ENCODE measurements at places on chromosomes 1 and 21. TPM values are rescaled to one million over a fixed set of nuclear protein-coding genes. Genes with fewer than 3 reads are reported as not detected.
A peak's percentile ranks its signal among the peaks of the same experiment; 100 is the strongest.

DNA sequence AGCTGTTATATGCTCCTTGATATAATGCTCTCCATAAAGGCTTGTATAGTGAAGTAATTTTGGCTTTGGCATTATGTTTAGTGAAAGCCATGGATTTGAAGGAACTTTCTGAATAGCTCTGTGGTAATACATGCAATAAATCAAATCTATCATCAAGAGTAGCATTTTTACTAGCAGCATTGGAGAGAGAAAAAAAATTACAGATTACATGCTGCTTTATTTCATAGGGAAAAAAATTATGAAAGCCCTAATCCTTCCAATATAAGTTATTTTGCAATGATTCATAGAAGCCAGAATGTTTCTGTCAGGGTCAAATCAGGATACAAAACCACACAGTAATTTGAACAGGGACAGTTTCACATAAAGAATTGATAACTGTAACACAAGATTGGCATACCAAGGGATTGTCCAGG, 250.0 kb downstream of the SPATA17 start:
- DNase-seq = no peak

DNA sequence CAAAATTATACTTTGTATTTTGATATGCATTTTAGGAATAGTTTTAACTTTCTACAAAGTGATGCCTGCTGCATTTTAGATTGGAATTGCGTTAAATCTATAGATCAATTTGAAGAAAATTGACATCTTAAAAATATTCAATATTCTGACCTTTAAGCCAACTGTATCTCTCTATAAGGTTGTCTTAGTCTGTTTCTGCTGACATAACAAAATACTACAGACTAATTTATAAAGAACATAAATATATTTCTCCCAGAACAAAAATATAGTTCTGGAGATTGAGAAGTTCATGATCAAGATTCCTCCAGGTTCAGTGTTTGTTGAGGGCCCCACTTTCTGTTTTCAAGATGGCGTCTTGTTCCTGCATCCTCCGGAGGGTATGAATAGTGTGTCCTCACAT, 73.6 kb upstream of the NEGR1 start:
- no peak for DNase-seq

DNA sequence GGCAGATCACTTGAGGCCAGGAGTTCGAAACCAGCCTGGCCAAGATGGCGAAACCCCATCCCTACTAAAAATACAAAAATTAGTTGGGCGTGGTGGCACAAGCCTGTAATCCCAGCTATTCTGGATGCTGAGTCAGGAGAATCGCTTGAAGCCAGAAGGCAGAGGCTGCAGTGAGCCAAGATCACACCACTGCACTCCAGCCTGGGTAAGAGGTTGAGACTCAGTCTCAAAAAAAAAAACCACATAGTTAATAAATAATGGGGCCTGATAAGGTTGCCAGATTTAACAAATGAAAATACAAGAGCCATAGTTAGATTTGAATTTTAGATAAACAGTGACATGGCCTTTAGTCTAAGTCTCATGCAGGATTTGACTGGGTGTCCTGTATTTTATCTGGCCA, 175.7 kb downstream of the ZZZ3 start:
- DNase-seq = no peak

DNA sequence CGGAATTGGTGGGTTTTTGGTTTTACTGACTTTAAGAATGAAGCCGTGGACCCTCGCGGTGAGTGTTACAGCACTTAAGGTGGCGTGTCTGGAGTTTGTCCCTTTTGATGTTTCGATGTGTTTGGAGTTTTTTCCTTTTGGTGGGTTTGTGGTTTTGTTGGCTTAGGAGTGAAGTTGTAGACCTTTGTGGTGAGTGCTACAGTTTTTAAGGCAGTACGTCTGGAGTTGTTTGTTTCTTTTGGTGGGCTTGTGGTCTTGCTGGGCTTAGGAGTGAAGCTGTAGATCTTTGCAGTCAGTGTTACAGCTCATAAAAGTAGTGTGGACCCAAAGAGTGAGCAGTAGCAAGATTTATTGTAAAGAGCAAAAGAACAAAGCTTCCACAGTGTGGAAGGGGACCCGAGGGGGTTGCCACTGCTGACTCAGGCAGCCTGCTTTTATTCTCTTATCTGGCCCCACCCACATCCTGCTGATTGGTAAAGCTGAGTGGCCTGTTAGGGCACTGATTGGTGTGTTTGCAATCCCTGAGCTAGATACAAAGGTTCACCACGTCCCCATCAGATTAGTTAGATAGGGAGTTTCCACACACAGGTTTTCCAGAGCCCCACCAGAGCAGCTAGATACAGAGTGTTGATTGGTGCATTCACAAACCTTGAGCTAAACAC, 20.9 kb downstream of the HENMT1 start:
- DNase-seq = peak; percentile 25

- DNase-seq = no peak
Measured at GRCh38 chr1:84771895-84772294, 81.6 kb upstream of the SSX2IP start.

GRCh38 chr1:85607126-85607920, 26.8 kb downstream of the CCN1 start:
- DNase-seq = no peak

DNA sequence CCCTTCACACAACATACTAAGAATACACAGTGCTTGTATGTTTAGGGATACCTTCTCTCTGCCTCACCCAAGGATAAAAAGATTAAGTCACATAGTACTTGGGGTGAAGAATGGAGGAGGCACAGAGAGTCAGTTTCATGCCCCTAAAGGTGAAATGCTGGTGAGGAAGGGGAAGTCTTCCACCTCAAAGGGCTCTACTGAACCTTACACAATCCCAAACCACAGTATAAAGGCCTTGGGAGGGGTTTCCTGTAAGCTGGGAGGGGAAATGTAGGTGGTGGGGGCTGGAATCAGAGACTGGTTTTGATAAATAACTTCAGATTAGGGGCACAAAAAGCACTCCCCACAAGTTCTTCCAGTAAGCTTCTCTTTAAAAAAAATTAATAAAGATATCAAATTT, 3.5 kb downstream of the MINDY1 start:
- no peak for DNase-seq

DNA sequence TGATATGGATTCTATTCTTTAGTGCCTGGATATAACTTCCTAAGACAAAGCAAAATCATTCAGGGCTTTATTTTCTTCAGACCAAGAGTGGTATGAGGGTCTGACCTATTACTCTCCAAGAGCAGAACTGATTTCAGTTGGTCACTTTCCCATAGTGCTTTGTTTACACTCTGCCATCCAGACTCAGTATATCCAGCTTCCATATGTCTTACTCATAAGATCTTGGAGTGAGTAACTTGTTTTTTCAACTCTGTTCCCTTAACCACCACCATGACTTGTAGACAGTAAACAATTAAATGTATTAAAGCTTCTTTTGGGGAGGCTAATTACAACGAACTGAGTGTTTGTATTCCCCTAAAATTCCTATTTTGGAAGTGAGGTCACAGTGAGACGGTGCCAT, 83.4 kb downstream of the USP24 start:
- DNase-seq = no peak

- DNase-seq = no peak
Measured at GRCh38 chr1:235021815-235022214, 106.8 kb downstream of the TOMM20 start.

GRCh38 chr1:159663552-159663951, 50.8 kb downstream of the CRP start:
- no peak for DNase-seq

- no peak for DNase-seq
Measured at GRCh38 chr1:162165528-162165927, 96.0 kb downstream of the NOS1AP start.

DNA sequence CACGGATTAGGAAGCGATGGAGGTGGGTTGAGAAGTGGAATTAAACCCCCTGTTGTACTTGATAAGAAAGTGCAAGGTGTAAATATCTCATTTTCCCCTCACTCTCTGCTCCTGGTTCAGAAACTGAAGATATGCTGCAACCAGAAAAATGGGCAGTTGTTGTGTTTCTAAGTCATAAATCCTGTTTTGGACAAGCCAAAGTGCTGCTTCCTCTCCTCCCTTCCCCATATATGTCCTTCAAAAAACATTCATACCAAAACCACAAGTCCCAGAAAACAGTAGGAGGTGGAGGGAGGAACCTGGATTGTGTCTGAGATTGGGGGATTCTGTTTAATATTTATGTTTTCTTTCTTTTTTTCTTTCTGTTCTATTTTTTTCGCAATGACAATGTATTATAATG, 13.6 kb upstream of the ZNF362 start:
- DNase-seq = no peak

DNA sequence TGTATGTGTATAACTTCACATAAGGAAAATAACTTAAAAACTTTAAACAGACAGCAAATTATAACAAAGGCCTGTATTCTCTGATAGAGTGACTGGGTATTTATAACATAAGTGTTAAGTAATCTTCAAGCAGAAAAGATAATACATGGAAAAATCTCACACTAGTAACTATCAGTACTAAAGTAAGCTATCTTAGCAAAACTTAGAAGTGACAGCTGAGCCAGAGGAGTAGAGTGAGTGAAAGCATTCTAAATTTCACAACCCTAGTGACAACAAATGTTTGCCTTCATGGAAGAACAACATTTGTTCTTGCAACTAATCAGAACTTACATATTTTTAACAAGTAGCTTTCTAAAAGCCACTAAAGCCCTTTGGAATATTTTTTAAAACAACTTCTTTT, 74.5 kb upstream of the B3GALT2 start:
- no peak for DNase-seq

- DNase-seq = no peak
Measured at GRCh38 chr1:63787875-63788274, 14.1 kb downstream of the ROR1 start.

DNA sequence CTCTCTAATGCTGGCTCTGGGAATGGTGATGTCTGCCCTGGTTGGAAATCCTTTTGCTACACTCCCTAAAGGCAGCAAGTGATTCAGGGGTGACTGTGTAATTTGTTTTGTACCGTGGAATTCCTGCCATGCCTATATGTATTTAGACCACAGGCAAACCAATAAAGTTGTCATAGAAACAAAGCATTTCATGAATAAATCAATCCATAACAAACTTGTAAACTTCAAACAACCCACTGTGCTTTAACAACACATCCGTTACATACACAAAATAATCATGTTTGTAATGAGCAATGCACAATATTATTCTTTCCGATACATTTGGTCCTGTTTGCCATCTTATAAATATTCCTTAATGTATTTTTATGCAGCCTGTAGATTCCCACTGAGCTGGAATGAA, 330.3 kb upstream of the SNX7 start:
- no peak for DNase-seq

DNA sequence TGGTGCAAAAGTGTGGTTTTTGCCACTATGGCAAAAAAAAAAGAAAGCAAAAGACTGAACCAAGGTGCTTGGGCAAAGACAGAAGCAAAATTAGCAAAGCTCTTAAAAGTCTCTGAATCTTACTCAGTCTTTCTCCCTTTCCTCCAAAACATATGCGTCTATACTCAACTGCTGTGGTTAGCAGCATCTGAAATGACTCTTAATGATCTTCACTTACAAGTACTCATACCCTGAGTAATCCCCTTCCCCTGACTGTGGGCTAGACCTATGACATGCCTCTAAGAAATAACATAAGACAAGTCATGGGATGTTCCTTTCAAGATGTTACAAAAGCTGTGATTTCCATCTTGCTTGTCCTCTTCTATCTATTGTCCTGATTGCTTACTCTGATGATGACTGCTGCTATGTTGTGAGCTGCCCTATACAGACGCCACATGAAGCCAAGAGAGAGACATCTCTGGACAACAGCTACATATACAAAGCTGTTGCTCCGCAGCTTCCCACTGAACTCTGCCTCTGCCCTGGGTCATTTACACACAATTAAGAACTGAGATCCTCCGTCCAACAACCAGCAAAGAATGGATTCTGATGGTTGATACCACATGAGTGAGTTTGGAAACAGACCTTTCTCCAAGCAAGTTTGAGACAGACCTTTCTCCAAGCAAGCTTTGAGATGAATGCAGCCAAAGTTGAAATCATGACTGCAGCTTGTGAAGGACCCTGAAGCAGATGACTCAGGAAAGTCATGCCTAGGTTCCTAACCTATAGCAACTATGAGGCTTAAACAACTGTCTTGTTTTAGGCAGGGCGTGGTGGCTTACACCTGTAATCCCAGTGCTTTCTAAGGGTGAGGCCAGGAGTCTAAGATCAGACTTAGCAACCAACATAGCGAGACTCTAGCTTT, 55.2 kb downstream of the PUM1 start:
- DNase-seq = peak; percentile 17

DNA sequence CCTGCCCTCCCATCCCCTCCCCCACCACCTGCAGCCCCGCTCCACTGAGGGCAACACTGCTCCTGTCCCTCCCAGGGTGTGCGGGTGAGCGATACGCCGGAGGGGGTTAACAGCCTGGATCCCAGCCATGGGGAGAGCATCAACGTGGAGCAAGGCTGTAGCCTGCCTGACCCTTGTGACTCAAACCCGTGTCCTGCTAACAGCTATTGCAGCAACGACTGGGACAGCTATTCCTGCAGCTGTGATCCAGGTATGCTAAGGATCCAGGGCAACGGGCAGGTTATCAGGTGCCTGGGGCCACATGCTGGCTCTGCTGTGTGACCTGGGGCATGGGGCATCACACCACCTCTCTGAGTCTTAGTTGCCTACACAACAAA, 15.0 kb downstream of the CELSR2 start:
- DNase-seq = no peak

- DNase-seq = peak; percentile 54
Measured at GRCh38 chr1:8862528-8862927, 16.0 kb downstream of the ENO1 start.

DNA sequence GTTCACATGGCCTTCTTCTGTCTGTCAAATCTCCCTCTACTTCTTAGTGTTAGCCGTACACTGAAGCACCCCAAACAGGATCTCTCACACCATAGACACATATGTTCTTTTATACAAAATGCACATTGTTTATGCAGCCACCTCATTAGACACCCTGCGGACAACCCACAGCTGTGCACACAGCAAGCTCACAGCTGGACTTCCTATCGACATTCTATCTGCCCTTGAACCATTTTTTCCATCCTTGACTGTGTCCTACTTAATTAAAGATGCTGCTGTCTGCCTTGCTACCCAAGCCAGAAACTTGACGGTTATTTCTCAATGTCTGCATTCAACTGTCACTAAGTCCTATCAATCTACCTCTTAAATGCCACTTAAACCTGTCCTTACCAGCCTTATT, 3.2 kb upstream of the ZBTB21 start:
- no peak for DNase-seq

DNA sequence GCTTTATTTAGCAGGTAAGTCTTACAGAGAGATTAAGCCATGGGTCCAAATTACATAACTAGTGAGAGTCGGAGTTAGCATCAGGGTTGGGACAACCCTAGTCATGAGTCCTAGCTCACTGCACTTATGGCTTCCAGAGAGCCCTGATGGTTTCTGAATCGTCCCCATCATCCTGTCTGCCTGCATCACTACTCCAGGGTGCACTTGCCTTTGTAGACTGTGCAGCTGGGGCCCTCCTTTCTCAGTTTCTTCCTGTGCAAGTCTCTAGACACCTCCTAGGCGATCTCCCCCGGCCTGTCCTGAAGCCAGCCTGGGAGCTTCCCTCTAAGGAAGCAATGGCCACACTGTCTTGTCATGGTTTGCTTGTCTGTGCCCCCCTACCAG, 37.1 kb downstream of the KIAA0040 start:
- no peak for DNase-seq

TSPEAR gene
- not detected for total RNA-seq

RHD gene
- total RNA-seq = not detected

TNNI3K gene
- total RNA-seq = not detected

LAD1 gene
- not detected for total RNA-seq

FLAD1 gene
- total RNA-seq = 41.2 TPM

GBP2 gene
- total RNA-seq = 270 TPM

LINGO4 gene
- 0.35 TPM for total RNA-seq

RAP1GAP gene
- 0.17 TPM for total RNA-seq
